Hematopoietic multipotent progenitor cell treated with erythropoietin and hydrocortisone succinate and interleukin-3 and kit ligand, for 6 days (in vitro differentiated cells): ENCODE measurements at places on chromosomes 3 and 15.

- DNase-seq, result no peak
Observed at GRCh38 chr3:115293321-115293720, 146.2 kb upstream of the ZBTB20 start.

DNA sequence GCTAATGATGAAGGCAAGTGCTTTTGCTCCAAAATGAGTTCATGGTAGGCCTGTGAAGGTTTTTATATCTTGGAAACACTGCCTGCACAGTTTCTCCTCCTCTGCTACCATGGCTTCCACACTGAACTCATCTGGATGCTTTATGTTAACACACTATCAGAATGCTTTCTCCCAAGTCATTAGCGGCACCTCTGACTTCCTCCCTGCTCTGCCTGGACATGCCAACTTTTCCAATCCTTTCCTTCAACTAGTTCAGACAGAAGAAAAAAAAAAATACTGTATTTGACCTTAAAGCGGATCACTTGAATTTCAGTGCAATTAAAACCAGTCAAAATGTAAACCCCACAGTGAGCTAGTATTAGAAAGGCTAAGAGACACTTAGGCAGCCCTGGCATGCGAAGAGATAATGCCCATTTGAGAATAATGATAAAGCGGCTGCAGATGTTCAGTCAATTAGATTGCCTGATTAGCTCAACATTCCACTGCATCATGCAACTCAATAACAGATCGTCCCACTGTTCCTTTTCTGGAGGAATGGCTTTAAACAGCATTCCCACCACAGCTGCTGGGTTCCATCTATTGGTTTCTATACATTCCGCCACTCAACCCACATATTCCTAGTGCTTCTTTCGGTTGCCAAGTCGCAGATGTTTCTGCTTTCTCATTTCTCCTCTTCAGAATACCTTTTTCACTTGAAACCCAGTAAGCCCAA is 51.7 kb downstream of the CNTN3 start:
- DNase-seq, result no peak

GRCh38 chr3:193301433-193301832 is 60.4 kb downstream of the PLAAT1 start:
- DNase-seq, result no peak

DNA sequence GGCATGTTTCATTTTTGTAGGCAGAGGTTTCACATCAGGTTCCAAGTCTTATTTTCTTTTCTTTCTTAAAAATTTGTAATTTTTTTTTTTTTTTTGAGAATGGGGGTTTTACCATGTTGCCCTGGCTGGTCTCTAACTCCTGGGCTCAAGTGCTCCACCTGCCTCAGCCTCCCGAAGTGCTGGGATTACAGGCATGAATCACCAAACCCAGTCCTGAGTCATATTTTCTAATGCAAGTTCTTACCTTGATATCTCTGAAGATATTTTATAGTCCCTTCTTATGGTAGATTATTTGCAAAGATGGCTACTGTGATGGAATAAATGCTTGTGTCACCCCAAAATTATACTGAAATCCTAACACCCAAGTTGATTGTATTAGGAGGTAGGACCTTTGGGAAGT is 63.8 kb downstream of the SLC9A9 start:
- DNase-seq, result no peak

DNA sequence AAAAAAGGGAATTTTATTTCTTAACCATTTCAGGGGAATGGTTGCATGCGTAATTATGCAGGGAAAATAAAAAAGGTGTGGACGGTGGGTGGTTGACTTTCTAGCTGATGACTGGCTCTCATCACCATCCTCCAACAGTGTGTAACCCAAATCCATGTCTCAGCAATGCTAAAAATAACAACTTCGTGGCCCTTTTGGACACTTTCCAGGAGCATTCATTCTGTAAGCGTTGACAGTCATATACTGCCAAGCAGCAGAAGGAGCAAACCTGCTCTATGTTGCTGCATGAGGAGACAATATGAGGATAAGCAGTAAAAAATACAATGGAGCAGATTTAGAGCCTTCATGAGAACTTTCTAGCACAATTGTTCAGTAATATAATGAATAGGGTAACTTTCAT is 189.1 kb downstream of the ANXA2 start:
- DNase-seq, result no peak

DNA sequence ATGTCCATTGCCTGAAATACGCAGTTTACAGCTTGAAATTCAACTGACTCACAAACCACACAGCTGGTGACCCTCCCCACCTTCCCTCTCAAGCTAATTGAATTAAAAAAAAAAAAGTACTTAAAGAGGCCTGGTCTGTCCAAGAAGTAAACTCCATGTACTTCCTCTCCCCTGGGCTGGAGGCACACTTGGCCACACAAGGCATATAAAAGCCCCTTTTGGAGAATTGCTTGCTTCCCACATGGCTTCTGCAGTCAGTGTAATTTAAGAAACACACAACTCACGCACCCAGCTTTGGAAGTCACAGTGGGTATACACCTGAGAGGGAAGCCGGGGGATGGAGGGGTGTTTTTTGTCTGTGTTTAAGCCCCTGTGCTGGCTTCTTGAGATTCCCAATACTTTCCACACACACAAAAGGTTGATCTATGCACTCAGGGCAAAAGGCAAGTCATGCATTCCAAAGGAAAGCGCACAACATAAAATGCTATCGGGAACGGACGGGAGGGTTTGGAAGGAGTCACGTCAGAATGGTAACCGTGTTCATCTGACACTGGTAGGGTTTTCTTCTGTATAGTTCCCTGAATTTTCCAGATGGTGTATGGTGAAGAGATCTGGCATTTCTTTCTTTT is 106.6 kb upstream of the ALDH1A3 start:
- no peak for DNase-seq

DNA sequence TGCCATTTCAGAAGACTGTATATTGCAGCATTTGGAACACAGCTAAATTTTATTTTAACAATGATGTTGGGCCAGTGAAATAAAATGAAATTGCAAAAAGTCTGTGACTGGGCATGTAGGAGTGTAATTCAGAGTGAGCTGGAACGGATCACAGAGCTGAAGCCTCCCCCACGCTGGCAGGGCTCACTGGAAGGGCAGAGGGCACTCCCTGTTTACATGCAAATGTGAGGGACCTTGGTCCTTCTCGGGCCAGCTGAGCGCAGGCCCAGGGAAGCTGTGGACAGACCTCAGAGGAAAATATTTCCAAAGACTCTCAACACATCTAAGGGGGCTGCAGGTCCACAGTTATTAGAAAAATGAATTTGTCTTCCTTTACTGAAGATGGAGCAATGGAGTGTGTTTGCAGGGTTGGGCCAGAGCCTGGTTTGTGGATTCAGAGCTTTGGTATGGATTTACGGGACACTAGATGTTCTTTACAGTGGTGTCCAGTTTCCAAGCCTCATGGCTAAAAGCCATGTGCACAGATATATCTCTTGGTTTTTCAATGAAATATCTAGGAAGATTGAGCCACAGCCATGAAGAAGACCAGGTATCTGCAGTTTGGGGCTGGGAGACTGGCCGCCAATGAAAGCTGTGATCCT is 32.0 kb downstream of the TRPM1 start:
- no peak for DNase-seq

GRCh38 chr15:30872341-30872748 is 31.4 kb upstream of the FAN1 start:
- DNase-seq, result no peak

DNA sequence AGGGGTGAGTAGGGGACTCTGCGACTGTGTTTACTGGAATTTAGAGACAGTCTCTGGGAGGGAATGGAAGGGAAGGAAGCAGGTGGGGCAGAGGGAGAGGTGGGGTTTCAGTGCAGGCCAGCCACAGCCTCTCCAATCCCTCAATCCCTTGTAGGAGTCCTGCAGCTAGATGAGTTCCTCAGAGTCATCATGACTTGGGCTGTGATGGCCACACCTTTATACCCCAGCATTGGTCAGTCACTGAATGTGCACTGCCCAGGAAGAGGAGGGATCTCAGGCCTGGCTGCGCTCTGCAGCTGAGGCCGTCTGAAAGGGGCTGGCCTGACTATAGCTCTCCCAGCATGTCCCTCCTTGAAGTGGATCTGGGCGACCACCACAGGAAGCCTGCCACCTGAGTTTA is 67.3 kb upstream of the GLCE start:
- peak; percentile 78 for DNase-seq

DNA sequence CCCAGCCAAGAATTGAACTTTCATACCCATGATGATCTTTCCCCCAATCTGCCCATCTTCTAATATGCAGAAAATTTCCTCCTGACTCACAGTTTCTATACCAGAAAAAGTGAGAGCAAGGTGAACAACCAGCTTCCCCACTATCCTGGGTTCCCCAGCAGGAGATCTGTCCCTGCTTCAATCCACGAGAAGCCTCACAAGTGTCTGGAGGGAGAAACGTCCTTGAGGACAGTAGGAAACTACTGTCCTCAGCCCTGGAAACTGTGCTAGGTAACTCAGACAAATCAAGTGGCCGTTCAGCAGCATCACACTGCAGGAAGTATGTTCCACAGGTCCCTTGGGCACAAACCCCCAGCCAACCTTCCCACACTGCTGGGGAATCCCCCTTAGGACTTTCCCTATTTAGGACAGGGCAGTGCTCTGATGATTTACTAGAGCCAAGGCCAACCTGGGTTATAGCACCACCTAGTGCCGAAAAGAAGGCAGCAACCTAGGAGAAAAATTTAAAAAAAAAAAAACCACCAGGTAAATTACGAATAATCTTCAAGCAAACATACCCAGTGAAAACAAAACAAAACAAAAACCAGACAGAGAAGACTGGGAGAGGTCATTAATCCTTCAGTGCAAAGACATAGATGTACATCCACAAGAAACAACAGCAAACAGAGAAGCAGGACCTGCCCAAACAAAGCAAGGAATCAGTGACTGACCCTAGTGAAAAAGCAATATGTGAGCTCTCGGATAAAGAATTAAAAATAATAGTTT is 36.0 kb downstream of the MORC1 start:
- peak; percentile 70 for DNase-seq

DNA sequence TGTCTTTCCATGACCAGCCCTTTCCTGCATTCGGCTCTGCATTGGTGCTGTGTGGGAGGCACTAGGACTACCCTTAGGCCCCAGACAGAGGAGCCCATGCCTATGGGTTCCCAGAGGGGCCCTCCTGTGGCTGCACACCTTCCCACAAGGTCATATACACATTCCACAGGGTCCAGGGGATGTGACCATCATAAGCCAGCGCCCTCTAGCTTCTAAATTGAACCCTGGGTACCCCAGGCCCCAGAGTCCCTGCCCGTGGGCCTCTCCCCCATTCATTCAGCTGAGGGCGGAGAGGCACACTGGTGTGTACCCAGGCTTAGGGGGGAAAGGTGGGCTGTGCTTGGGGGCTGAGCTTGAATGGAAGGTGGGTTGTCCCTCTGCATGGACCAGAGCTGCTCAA is 10.2 kb upstream of the SLC6A6 start:
- no peak for DNase-seq
